Muscle of back (tissue), 13 donors: ENCODE measurements at places on chromosomes 5 and 9. TPM values are rescaled to one million over a fixed set of nuclear protein-coding genes. Genes with fewer than 3 reads are reported as not detected.

Gene HACD4
- 1.6 TPM for polyA plus RNA-seq

Gene LRRC8A
- 16.5 TPM for polyA plus RNA-seq

Gene GRM6
- 0.24 TPM for polyA plus RNA-seq

Gene S1PR3
- polyA plus RNA-seq: 23.5 TPM

Gene PCDHGB7
- 11.7 TPM for polyA plus RNA-seq

Gene PRUNE2
- polyA plus RNA-seq: 12.9 TPM

Gene KCNV2
- polyA plus RNA-seq: 0.24 TPM

DNA sequence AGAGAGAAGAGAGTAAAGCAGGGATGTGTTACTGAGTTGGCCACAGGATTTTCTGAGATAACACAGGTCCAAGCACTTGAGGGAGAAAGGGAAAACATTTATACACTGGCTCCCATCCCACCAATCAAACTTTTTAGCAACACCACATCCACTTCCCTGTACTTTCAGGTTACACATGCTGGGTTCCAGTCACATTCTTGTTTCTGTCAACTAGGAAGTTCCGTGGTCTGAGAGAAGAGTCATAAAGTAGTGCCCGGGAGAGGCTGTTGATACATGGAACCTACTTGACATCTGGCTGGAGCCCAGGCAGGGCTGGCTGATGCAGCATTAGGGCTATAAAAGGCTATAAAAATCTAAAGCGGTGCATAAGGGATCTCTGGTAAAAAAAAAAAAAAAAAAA is 473.9 kb upstream of the COX7C start:
- no peak for DNase-seq

GRCh38 chr5:82851471-82851870 is 225.7 kb downstream of the TMEM167A start:
- DNase-seq: peak; percentile 82

- DNase-seq: no peak
These were observed 213.6 kb downstream of the AGTPBP1 start for GRCh38 chr9:85528142-85528541.

DNA sequence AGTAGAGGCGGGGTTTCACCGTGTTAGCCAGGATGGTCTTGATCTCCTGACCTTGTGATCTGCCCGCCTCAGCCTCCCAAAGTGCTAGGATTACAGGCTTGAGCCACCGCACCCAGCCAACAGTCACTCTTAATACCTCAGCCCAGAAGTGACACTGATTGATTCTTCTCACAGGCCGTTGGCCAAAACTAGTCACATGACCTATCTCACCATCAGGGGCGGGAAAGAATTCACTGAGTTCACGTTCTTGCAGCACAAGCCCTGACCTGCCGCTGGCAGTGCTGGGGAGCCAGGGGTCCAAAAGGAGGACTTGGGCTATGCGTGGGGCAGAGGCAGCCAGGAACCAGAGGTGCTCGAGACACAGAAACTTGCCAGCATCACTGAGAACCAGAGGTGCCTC is 55.0 kb upstream of the CPLX2 start:
- DNase-seq: no peak

GRCh38 chr9:81613002-81613812 is 76.1 kb downstream of the TLE1 start:
- DNase-seq: peak; percentile 96

DNA sequence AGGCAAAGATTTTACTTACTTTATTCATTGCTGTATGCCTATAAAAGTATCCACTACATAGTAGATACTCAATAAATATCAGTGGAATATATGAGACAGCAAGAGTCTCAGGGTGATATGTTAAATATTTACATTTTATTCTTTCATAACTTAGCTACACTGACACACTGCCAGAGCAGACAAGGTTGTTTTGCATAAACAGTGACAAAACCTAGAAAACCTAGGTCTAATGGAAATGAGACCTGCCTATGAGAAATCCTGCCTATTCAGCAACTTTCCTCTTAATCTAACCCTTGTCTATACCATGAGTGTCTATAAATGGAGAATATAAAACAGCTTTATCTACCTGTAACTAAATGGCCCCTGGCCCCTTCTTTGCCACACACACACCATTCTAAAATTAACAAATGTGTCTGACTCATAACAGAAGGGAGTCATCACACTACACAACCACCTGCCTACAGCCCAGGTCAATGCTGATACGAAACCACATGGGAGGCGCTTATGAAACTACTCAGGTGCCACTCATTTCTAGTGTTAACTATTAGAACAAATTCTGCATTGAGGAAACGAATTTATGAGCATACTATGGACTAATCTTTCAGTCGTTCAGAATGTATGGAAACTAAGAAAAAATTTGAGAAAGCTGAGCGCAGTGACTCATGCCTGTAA is 60.3 kb downstream of the UBAP2 start:
- DNase-seq: no peak

- no peak for DNase-seq
These were observed 54.8 kb upstream of the ADAMTS2 start for GRCh38 chr5:179400020-179400419.

- DNase-seq: no peak
These were observed 112.8 kb upstream of the SAP30L start for GRCh38 chr5:154333016-154333415.

GRCh38 chr9:8365466-8366160 is 566.0 kb upstream of the DMAC1 start:
- DNase-seq: no peak

GRCh38 chr5:123059455-123059854 is 22.9 kb upstream of the PPIC start:
- DNase-seq: no peak

DNA sequence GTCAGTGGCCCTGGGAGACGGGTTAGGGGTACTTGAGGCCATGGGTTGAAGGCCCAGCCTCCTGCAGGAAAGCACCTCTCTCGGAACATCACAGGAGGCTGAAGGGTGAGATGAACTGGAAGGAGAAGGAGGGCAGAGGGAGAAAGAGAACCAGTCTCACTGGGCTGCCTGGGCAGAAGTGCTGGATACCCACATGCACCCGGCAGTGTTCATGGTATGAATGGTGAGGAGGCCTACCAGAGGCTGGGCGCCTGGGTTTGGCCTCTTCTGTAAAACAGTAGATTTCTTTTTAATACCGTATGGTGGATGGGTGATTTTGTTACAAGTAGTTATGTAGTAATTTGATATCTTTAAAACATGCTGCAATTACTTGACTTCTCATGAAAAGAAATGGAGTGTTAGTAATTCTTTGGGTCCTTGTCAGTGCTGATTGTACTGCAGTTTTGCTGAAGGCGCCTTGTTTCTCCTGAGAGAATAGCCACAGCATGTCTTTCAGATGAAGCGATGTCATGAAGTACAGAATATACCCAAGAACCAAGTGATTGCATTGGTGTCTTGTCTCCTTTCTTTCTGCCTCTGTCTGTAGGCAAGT is 258.6 kb downstream of the FANCC start:
- DNase-seq: no peak

DNA sequence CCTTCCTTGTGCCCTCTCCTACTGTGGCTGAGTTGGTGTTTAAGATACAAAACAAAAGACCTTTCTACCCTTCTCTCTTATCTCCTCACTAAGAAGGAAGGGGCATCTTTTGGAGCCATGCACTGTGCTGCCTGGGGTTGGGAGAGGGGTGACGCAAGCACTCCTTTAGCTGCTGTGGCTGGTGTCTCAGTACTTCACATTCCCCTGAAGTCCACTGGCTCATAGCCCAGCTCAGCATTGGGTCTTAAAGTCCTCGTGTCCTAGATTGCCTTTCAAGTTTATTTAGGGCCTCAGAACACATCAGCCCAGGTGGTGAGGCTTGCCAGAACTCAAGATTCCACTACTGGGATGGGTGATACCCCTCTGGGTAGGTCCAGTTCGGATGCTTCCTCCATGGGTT is 325.9 kb upstream of the CYLC2 start:
- DNase-seq: no peak

- no peak for DNase-seq
These were observed 35.8 kb upstream of the FER start for GRCh38 chr5:108711898-108712297.

GRCh38 chr5:137051161-137051560 is 448.0 kb downstream of the SPOCK1 start:
- no peak for DNase-seq

- DNase-seq: peak; percentile 42
These were observed 68.9 kb downstream of the PRDM6 start for GRCh38 chr5:123157791-123158581.

DNA sequence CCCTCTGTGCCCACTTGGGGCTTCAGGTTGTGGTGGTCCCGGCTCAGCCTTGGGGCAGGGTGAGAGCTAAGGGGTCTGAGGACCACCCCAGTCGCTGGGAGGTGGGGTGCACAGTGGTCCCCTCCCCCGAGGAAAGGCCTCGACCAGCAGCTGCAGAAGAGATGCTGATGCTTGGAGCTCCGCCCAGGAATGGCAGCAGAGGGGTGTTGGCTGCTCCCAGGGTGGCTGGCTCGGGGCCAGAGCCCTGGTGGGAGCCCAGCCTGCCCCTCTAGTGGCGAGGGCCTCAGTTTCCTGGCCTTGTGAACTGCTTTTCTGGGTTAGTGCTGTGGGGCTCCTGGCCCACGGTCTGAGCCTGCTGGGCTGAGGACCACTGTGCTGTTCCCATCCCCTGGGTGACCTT is 1.2 kb downstream of the DIPK1B start:
- DNase-seq: peak; percentile 57

DNA sequence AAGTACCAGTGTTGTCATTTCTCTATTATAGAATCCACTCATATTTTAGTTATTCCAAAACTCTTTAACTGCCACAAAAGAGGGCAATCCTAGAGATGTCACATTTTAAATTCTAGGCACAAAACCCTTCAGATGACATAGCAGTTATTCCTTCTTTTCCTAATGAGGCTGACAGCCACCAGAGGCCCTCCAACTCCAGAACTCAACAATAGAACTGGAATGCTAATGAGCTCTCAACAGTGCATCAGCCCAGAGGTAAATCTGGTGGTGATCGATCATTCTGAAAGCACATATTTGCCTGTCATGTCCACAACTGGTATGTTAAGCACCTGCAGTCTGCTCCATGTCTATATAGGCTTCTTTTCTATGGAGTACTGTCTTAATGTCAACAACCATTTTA is 40.2 kb upstream of the RAB3C start:
- no peak for DNase-seq

DNA sequence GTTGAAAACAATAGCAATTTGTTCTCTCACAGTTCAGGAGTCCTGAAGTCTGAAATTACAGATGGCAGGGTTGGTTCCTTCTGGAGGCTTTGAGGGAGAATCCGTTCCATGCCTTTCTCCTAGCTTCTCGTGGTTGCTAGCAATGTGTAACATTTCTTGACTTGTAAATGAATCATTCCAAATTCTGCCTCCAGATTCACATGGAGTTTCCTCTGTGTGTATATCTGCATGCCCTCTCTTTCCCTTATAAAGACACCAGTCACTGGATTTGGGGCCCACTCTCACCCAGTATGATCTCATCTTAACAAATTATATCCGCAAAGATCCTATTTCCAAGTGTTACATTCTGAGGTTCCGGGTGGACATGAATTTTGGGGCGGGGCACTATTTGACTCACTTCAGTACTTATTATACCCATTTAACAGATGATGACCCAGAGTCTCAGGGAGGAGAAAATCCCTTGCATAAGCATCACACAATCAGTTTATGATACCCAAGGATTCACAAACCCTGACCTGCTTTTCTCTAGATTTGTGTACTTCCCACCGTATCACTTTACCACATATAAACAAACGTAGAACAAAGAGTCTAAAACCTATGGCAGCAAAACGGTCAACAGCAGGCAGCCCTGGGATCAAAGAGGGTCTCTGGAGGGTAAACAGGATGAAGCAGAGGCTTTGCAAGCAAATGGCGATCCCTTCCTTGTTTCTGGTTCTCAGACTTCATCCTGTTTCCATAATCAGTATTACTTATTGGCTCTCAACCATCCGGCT is 93.7 kb downstream of the C9orf152 start:
- no peak for DNase-seq

DNA sequence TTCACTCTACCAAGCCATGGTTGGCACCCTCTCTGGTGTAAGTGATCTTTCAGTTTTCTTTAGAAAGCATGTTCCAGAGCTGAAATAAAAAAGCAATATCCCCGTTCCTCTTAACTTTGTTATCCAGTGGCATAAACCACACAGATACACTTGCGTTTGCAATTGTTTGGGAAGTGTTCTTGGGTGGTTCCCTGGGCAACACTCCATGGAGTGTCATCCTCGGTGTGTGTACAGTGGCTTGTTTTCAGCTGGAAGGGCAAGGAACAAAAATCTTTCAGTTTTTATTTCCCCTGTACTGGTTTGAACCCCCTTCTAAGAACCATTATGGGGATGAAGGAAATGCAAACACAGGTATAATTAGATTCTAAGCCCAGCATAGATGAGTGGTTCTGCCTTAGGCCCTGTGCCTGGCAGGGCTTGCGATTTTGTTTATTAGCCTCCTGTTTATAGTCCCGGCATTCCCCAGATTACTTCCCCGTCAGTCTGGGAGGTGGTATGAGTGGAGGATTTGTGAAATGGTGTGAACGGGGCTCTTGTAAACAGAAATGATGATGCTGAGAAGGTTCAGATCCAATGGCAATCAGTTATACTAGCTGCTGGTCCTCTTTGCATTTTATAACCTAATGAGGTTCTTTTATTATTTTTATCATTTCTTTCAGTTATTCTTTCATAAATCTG is 76.0 kb upstream of the CD180 start:
- no peak for DNase-seq

DNA sequence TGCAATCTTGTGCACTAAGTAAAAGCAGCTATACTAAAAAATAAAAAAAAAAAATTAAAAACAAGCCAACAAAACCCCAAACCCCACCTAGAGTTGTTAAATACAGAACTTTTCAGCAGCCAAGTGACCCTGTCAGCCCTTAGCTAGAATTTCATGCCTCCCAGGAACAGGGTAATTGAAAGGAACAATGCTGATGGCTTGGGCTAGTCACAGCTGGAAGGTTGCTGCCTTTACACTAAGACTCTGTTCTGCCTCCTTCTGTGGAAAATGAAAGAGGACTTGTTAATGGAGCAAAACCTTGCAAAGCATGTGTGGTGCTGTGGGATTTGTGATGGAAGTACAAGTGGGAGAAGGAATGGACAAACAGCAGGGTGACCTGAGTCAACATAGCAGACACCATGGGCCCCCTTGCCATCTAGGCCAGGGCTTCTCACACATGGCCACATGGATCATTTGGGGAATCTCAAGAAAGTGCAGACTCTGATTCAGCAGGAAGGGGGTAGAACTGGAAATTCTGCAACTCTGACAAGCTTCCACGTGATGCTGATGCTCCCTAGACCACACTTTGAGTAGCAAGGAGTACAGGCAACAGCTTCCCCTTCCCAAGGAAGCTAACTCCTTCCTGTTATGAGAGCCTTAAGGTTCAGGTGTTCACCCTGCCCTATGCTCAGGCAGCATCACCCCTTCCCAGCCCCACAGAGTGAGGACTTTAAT is 14.9 kb upstream of the TMEM252 start:
- no peak for DNase-seq

- DNase-seq: no peak
These were observed 18.8 kb upstream of the ENHO start for GRCh38 chr9:34541540-34541939.

- peak; percentile 70 for DNase-seq
These were observed 576.7 kb upstream of the ZNF462 start for GRCh38 chr9:106286249-106286648.

GRCh38 chr5:118553662-118554061 is 434.7 kb downstream of the DTWD2 start:
- DNase-seq: peak; percentile 70

- no peak for DNase-seq
These were observed 128.1 kb downstream of the MYO10 start for GRCh38 chr5:16808021-16808420.

- DNase-seq: no peak
These were observed 18.5 kb downstream of the FOCAD start for GRCh38 chr9:20702570-20702969.

GRCh38 chr5:29795096-29795652 is 1398.3 kb upstream of the CDH6 start:
- no peak for DNase-seq

GRCh38 chr5:181039931-181040630 is at the start of gene BTNL9:
Gene BTNL9 (plus strand): TSS chr5:181040266. CDS start chr5:181045490, 5,224 bp downstream.
- no peak for DNase-seq
